ELF-1 (cell line): ENCODE measurements at places on chromosomes 7 and 10.
A peak's percentile ranks its signal among the peaks of the same experiment; 100 is the strongest.

GRCh38 chr7:4215176-4215720 is 466.8 kb upstream of the FOXK1 start:
- no peak for DNase-seq

DNA sequence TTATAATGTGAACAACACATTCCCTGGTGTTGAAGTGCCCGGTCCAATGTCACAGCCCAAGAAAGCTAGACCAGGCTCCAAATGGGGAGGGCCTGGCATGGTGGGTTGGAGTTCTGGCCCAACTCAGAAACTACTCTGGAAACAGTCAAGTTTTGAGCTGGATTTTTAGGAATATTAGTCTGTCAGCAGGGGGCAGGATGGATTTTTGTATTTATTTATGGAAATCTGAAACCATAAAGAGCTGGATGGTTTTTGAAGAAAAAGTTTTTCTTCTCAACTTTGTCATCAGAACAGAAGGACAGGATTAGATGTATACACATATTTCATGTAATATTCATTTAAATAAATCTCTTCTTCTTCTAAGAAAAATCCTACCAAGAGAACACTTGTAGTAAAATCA is 97.5 kb downstream of the POU6F2 start:
- DNase-seq, result no peak

DNA sequence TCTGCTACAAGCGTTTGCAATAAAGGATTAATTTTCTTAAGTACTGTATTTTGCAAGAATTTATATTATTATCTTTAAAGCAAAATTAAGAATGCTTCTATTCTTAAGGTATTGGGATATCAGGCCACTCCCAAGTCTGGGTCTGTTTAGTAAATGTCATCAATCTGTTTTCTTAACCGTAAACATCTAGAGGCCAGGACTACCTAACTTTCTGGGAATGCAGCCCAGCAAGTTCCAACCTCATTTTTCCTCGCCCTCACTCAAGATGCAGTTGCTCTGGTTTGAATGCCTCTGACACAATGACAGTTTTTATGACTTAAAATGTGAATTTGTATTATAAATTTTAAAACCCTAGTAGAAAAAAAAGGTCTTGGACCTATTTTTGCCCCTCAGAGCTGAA is 143.5 kb downstream of the INHBA start:
- DNase-seq, result peak; percentile 58

DNA sequence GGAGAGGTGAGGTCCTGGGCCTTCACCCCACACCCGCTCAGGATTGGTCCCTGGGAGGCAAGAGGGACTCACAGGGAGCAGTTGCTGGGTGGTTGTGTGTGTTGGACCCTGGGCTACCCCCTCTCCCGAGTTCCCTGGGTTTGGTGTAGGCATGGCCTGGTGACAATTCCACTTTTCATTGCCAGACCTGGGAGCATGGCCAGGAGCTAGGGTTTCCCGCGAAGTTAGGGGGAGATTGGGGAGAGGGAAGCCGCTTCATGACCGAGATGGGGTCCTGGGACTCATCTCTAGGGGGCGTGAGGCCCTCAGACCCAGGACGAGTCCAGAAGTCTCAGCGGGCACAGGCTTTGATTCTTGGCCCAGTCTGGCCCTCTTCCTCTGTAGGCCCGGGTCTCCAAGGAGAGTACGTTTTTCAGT is 606 bp downstream of the PALD1 start:
- DNase-seq, result no peak

DNA sequence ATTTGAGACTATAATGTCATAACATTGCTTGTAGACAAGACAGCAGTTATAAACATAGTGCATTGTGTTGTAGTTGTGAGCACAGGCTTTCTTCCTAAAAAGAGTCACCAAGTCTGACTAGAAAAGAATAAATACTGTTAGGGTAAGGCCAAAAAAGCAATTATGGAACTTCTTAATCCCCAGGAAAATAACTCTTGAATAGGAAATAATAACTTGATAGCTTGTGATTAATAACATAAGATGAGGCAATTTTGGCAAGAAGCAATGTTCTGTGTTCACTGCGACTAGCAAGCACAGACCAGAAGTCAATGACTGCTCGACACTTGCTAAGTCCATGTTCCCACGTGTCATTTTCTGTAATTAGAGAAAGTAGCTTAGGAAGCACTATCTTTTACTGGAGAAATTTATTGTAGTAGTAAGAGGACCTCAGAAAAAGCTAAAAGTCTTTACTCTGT is 97.1 kb downstream of the AGMO start:
- no peak for DNase-seq

GRCh38 chr10:8873310-8873709 is 818.8 kb downstream of the GATA3 start:
- DNase-seq, result no peak

DNA sequence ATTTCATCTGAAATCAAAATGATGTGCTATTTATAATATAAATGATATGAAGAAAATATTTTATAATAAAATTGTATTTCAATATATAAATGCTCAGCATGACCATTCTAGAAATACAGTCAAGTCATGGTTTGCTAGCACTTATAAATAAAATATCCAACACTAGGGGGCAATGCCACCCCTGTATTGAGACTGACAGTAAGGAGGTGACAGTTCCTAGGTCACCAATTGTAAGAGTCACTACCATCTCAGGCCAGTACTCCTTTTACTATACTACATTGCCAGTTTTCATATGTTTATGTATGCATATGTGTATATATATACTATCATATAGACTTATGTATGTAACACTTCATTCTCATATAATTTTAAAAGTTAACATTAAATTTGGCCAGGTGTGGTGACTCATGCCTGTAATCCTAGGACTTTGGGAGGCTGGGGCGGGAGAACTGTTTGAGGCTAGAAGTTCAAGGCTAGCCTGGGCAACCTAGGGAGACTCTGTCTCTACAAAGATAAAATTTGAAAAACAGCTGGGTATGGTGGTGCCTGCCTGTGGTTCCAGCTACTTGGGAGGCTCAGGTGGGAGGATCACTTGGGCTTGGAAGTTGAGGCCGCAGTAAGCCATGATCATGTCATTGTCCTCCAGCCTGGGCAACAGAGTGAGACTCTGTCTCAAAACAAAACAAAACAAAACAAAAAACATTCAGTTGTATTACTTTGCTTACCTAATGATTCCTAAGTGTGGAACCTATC is 2.4 kb upstream of the CNOT4 start:
- peak; percentile 3 for DNase-seq

GRCh38 chr10:99975942-99976809 is 33.6 kb downstream of the DNMBP start:
- no peak for DNase-seq

- no peak for DNase-seq
Measured at GRCh38 chr7:152176797-152177196, 151.3 kb downstream of the GALNT11 start.

DNA sequence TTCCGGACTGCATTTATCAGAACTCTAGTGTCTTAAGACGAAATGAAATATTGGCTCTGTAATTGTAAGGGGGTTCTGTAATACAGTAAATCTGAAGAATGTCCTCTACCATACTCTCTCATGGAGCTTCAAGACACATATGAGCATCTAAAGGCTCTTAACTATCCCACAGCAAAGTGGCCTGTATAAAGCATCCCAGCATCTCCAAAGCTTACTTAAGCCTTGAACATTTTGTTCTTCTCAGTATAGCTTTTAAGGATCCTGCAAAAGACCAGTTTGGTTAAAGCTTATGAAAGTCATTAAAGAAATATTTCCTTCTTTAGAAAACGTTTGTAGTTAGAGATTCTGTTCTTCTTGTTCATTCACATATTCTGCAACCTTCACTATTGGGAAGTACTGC is 75.1 kb downstream of the HGF start:
- no peak for DNase-seq

DNA sequence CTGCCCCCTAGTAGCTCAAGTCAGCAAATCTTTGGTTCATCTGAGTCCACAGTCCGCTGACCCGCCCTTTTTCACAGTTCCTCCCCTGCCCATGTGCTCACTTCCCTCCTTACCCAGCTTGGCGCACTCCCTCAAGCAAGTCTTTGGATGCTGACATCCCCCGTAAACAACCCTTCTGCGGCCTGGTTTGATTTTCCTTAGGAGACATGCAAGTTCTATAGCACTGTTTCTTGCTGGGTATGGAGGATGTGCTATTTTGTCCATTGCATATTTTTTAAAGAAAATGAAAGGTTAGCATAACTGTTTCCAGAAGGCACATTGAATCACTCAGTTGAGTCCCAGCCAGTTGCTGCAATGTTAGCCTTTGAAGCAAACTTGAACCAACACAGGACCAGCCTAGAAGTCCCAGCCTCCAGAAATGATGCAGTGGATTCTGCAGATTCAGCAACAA is 38.2 kb downstream of the HTRA1 start:
- no peak for DNase-seq

- no peak for DNase-seq
Measured at GRCh38 chr7:66070222-66070621, 5.4 kb upstream of the ASL start.

GRCh38 chr10:74883428-74883827 is 57.0 kb downstream of the KAT6B start:
- DNase-seq, result no peak

- no peak for DNase-seq
Measured at GRCh38 chr10:115659616-115660015, 566.5 kb downstream of the ATRNL1 start.

- DNase-seq, result no peak
Measured at GRCh38 chr7:88217675-88218428, 2.0 kb downstream of the SRI start.

GRCh38 chr10:21065621-21066248 is 168.6 kb upstream of the NEBL start:
- no peak for DNase-seq

DNA sequence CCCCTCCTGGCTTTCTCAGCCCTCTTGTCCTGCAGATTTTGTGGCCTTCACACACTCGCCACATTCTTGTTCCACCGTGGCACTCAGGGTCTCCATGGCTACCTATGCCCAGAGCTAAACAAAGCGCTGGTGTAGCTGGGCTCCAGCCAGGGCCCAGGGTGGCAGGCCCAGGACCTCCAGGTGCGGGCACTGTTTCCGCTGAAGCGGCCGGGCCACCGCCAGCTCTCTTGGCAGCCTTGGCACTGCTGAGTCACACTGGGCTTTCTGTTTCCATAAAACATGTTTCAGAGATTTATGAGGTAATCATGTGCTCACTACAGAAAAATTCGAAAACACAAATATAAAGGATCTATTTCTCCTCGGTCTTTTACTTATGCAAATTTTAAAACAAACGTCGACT is 51.3 kb downstream of the AOC1 start:
- no peak for DNase-seq

DNA sequence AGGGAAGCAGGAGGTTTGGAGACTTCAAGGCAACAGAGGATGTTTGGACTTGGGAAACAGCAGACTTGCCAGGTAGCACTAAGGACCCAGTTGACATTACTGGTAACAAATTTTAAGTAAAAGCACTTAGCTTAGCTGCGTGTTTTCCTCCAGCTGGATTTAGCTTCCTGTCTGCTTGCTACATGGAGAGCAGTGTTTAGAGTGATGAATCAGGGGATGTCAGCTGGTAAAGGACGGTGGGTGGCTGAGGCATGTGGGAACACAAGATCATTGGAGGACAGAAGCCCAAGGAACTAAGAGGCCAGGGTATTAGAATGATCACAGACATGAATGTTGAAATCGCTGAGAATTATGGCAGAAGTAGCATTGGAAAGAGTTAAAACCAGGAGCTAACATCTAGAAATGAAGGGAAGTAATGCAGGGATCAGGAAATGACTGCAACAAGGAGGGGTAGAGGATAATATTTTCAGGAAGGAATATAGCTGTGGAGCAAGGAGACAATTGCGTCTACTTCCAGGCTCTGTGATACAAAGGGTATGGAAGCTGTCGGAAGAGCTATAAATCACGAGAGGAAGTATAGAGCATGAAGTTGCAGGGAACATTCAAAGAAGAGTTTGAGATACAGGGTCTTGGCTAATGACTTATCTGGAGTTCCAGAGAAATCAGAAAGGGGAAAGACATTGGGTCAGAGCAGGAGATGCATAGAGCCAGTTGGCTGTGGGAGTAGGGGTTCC is 34.4 kb downstream of the CALD1 start:
- no peak for DNase-seq

GRCh38 chr7:14835384-14835783 is 67.2 kb downstream of the DGKB start:
- no peak for DNase-seq

DNA sequence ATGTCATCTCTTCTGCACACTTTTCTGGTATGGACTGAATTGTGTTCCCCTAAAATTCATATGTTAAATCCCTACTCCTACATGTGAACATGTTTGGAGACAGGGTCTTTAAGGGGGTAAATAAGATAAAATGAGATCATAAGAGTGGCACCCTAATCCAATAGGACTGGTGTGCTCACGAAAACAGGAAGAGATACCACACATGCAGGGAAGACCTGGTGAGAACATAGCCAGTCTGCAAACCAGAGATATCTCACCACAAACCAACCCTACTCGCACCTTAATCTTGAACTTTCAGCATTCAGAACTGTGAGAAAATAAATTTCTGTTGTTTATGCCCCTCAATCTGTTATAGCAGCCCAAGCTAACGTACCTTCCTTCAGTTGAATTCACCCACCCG is 51.8 kb downstream of the VWDE start:
- DNase-seq, result no peak

GRCh38 chr10:94602729-94603515 is 57.3 kb downstream of the HELLS start:
- no peak for DNase-seq

- DNase-seq, result no peak
Measured at GRCh38 chr10:100978121-100978900, 9.0 kb downstream of the MRPL43 start.

GRCh38 chr7:111011520-111011919 is 79.4 kb upstream of the LRRN3 start:
- DNase-seq, result no peak

DNA sequence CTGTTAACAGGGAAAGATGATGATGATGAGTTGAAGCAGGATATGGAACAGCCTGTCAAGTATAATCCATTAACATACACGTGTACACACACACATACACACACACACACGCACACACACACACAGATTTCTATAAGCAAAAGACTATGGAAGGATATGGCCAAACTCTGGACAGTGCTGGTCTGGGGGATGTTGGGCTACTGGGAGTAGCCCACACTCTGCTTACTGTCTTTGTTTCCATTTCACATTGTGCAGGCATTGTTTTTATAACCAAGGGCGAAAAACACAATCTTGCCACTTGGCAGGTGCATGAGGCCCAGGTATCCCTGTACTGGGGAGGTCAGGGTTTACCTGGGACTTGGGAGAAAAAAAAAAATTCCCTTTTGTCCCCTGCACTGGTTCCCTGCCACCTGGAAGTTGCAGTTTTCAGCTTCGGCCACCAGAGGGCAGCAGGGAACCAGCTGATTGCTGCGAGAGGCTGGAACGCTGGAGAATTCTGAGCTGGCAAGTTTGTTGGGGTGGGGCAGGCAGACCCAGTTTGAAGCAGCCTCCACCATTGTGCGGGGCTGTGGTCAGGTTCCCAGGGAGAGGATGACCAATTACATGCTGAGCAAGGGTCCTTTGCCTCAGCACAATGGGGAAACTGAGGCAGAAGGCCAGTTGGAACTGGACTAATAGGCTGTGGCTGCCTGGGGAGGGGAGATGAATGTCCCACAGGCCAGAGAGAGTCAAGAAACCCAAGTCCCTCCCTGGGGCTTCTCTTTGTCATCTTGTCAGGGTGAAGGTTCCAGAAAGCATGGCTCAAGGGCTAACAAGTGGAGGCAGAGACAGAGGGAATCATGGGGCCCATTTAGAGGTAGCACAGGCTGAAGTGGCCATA is 27.3 kb downstream of the PPIF start:
- DNase-seq, result peak; percentile 87

- no peak for DNase-seq
Measured at GRCh38 chr10:5732141-5732540, 47.5 kb downstream of the TASOR2 start.

GRCh38 chr10:17273403-17273802 is 45.4 kb downstream of the VIM start:
- no peak for DNase-seq

GRCh38 chr7:7706101-7706511 is 12.3 kb downstream of the RPA3 start:
- no peak for DNase-seq
